Myocyte (in vitro differentiated cells): ENCODE measurements at places on chromosomes 7 and 10. TPM values are rescaled to one million over a fixed set of nuclear protein-coding genes. Genes with fewer than 3 reads are reported as not detected.

DNA sequence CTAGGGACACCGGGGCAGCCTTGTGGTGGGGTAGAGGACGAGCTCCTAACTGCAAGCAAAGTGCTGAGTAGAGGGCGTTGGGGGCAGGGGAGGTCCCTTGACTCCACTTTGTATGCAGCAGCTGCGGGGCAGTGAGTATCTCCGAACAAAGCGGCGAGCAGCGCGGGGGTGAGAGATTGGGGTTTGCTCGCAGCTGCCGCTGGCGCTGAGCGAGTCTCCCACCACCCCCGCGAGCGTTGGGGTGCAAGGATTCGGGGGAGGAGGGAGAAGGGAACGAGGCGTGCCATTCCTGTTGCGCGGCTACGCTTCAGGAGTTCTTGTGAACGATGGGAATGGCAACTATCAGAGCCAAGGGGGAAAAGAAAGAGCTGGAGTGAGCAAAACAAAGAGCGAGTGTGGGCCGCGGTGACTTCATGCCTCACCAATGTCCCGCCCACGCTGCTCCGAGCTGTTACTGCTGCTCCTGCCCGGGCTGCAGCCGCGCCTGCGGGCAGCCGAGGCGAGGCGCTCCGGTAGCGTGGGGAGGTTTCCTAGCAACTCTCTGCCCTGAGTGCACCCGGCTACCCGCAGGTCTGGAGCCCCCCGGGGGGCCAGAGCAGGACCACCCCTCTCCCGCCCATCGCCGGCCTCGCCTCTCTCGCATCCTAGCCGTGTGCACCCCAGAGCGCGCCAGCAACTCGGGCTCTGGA is at the start of gene ITGB8:
Gene ITGB8, plus strand, starts transcription at position 662 of the 689 bp plus-strand sequence. CDS start 907 bp downstream, outside the sequence.
- peak; percentile 95 for DNase-seq

- no peak for DNase-seq
Measured at GRCh38 chr10:126430512-126430911, 42.2 kb upstream of the ADAM12 start.

The LLCFC1 gene
- total RNA-seq = not detected in 2 replicates

GRCh38 chr7:67625257-67625737 is 628.7 kb downstream of the TYW1 start:
- no peak for DNase-seq

- DNase-seq = no peak
Measured at GRCh38 chr7:47979832-47980181, 392 bp upstream of the HUS1 start.

DNA sequence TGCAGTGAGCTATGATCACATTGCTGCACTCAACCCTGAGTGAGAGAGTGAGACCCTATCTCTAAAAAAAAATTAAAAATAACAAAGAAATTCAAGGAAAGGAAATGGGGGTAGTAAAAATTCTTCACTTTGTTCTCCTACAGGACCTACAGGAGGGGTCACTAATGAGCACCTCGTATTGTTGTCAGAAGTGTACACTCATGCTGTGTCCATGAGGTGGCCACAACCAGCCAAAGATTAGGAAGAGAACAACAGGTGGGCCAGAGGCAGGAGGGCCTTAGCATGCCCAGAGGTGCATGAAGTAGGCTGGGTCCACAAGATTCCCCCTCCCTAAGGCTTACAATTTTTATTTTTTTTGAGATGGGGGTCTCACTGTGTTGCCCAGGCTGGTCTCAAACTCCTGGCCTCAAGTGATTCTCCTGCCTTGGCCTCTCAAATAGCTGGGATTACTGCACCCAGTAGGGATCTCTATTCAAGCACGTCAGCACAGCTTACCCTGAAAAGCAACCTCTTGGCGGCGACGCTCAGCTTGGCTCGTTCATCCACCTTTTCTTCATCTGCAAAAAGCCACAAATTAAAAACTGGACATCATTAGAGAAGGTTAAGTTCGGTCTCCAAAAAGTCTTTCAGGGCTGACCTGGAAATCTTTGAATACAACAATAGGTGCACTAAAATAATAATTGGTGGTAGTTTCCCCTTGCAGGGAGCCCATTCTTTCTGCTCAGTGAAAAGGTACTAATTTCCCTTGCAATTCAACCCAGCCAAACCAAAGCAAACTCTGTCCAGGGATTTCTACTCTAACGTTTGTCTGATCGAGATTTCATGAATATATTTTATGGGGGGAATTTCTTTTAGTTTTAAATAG is 104.4 kb downstream of the SVIL start:
- no peak for DNase-seq

DNA sequence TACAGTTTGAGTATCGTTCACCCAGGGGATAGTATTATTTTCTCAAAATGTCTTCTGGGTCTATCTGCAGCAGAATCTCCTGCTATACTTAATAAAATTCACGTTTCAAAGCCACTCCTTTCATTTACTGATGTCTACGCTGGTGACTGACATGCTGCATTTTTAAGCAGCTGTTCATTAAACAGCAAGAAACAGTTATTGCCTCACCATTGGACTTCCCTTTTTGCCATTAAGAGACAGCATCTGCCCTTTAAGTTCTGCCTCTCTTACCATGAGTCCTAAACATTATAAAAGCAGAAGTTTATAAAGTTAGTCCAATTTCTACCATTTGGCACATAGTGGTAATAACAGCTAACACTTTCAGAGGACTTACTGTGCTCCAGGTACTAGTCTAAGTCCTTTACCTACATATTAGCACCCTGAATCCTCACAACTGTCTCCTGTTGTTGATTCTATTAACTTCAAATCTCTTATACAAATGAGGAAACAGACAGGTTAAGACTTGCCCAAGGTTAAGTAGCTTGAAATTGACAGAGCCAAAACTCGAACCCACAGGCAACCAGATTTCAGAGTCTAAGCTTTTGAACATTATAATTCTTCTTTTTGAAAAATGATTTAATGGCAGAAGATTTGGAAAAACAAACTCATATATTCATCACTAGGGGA is 169.5 kb downstream of the SNX13 start:
- DNase-seq = peak; percentile 44

- DNase-seq = no peak
Measured at GRCh38 chr10:124957404-124957947, 15.6 kb downstream of the ZRANB1 start.

DNA sequence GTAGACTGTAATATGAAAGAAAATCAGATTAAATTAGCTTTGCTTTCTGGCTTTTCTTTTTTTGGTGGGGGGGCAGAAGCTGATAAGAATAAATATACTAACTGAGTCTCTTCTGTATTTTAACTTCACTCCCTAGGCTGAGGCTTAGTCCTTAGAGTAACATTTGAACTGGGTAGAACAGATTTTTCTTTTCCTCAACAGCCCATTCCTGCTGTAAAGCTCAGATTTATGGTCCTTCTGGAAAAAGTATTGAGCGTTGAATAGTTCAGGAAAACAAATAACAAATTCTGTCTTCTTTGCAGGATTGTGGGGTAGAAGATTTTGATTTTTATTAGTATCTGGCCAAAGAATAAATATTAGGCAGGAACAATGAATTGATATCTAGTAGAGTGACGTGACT is 17.9 kb downstream of the SGPL1 start:
- DNase-seq = no peak

The GJD4 gene
- 10.6 and 13.9 TPM in 2 replicates for total RNA-seq

The SLC18A3 gene
- not detected in 2 replicates for total RNA-seq

- DNase-seq = peak; percentile 64
Measured at GRCh38 chr7:90708841-90709317, 112.8 kb downstream of the CDK14 start.

The FEZF1 gene
- total RNA-seq = not detected in 2 replicates

- DNase-seq = no peak
Measured at GRCh38 chr10:37711617-37712488, 145.6 kb downstream of the ZNF248 start.
